Upper lobe of right lung (tissue), 1 donor: ENCODE measurements at places on chromosomes 16 and 17. TPM values are rescaled to one million over a fixed set of nuclear protein-coding genes. Genes with fewer than 3 reads are reported as not detected.

DNA sequence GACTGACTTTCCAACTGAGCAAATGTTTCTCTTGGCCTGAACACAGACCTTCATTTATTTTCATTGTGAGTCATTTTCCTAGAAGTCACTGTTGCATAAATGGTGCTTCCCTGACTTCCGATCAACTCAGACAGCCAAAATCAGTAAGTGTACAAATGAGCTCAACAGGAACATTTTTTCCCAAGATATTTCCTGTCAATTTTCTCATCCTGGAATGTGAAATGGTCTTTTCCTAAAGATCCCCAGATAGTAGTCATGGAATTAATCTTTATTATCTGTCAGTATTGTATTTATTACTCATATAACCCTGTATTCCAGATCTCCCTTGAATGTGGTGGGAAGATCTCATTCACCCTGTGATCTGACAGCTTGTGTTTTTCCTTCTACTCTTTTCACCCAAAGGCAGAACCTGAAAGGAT lies 360.3 kb upstream of the KIF2B start:
- DNase-seq: no peak

DNA sequence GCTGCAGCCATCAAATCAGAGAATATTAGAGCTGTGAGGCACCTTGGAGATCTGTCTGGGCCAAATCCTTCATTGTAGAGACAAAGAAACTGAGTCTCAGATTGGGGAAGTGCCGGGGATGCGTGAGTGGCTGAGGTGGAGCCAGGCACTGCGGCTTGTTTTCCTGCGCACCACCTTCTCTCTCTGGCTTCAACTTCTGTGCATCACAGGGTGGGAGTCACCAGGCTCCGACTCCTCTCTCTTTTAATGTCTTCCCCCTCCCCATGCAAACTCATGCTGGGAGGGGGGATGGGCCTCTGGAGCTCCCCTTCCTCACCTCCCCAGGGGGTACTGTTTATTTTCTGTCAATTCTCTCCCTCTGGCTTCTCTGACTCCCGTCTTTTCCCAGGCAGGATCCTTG lies 8.7 kb upstream of the ETV4 start:
- no peak for DNase-seq

- no peak for DNase-seq
Observed at GRCh38 chr17:43641416-43641815, 20.3 kb downstream of the MEOX1 start.

DNA sequence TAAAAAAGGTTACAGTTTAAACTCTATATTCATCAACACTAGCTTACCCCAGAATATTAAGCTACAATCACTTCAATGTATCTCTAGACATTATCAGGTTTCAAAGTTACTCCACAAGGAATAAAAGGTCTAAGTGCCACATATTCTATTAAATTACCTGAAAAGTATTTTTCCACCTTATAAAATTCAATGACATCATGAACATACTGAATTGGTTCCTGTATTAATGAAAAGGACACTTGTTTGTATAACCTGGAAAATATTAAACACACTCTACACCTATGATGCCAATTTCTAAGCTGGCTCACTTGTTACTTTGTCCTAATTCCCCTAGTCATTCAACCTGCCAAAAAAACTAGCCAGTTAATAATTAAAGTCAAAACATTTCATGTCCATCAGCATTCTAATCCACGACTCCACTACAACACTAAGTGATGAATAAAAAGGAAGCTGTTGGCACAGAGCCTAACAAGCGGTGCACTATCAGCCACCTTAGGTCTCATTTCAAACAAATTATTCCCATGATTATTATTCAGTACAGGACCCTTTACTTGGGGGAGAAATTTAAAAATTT lies 12.2 kb downstream of the MED13 start:
- no peak for DNase-seq

- peak; percentile 98 for DNase-seq
Observed at GRCh38 chr16:10942352-10943063, at the start of gene DEXI. DEXI (minus strand) TSS chr16:10942468; CDS start chr16:10942005, 463 bp downstream.

GRCh38 chr16:559411-560203 lies 587 bp upstream of the PRR35 start:
- no peak for DNase-seq

DNA sequence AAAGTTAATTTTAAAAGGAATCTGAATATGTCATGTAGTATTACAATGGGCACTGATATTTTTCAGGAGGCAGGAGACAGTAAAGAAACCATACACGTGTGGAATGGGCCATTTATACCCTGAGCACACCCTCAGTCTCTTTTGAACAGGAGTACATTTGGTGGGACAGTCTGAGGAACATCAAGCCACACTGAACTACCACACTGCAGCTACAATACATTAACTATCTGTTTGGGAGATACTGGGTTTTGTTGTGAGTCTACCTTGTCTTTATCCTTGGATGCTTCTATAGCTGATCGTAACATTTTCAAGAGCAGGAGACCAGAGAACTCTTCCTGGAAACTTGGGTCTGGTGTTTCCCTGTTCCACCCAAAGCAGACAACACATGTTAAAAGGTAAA lies 31.7 kb downstream of the HEATR6 start:
- DNase-seq: no peak

CCL3 gene
- 9.9 TPM for total RNA-seq

PRR11 gene
- total RNA-seq: 2.4 TPM

TBC1D3D gene
- not detected for total RNA-seq

LRRC37A gene
- total RNA-seq: 1.9 TPM

GOSR2 gene
- 66.5 TPM for total RNA-seq

ZSCAN10 gene
- total RNA-seq: not detected
